Activated CD4-positive, alpha-beta T cell treated with anti-CD3 and anti-CD28 coated beads for 1 hour (primary cell): ENCODE measurements at places on chromosomes 6 and 20.

DNA sequence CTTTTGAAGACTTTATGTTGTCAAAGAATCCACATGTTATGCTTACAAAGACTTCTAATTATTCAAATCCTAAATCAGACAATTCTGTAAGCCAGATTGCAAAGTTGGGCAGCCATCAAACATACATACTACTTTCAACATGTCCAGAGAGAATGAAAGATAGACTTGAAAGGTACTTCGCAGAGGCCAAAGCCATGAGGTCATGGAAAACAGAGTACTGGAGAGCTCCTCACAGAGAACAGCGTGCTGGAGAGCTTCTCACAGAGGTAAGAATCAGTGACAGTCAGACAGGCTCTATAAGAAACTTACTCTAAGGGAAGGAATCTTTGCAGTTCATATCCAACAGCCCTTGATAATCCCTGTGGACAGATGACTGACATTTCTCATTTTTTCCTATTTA lies 400.2 kb downstream of the GJA1 start:
- DNase-seq, result no peak

DNA sequence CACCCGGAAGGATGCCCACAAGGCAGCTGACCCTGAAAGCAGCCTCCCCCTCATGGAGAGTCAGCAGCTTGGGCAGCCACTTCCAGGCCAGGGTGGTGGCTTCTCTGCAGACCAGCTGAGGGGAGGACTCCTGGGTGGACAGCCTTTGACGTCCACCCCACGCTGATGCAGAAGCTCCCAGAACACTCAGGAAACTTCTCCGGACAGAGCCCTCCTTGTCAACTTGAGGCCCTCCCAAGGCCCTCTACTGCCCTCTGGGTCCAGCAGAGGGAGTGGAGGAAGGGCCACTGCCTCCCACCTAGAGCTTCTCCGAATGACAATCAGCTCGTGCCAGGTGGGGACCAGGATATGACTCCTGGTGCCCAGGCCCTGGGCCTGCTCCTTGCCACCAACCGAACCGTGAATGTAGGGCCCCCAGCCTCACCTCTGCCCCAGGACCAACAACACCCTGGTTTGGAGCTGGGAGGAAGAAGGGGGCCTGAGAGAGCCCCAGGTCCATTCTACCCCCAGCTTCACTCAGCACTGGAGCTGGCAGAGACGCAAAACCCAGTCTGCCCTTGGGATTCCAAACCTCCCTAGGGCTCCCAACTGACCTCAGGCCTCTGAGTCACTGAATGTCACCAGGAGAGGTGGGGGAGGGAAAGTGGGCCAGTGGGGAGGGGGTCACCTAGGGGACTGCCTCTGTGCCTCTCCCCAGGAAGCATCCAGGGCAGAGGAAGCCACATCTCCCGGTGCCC lies 10.9 kb upstream of the SLC22A7 start:
- DNase-seq, result no peak

- DNase-seq, result no peak
Measured at GRCh38 chr6:166156942-166157341, 10.7 kb downstream of the TBXT start.

DNA sequence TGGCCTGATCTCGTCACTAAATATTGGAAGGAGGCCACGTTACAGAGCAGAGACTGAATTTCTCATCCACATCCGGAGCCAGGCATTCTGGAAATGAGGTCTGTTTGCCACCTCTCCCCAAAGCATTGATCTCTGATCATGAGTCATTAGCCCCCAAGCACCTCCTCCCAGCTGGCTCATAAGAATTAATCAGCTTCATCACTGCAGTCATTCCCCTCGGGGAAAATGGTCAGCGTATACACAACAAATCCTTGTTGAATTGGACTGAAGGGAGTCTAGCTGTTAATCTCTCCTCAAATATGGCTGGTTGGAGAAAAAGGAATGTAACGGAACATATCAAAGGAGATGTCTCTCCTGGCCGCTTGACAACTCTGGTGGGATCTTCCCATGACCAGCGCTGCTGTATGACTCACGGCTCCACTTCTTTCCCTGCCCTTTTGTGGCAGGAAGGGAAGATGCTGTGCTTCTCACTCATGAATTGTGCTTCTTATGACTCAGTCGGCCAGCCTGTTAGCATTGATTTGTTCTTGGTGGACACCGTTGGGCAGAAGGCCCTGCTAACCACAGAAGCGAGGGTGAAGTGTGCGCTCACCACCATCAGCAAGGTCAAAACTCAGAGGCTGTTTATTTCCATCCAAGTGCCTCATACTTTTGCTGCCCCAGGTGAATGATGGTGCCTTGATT lies 76.7 kb downstream of the RNF182 start:
- no peak for DNase-seq

DNA sequence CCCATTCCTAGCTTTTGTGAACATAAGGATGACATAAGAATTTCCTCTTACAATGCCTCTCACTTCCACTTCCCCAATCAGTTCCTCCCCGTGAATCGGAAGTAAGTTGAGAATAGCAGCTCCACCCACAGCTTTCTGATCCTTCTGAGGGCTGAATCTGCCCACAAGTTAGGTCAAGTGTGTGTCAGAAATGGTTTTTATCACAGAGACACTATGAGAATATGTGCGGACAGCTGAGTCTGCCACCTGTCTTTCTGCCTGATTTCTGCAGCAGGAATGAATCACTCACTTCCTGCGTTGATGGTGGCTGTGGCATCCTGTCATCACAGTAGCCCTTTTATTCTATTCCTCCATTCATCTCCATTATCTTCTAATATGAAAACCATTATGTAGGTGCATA lies 70.2 kb downstream of the RIN2 start:
- no peak for DNase-seq
